ENCODE measurements at places on chromosomes 16 and 17.

GRCh38 chr16:17474037-17474436 lies 3.3 kb upstream of the XYLT1 start:
- DNase-seq, result no peak

DNA sequence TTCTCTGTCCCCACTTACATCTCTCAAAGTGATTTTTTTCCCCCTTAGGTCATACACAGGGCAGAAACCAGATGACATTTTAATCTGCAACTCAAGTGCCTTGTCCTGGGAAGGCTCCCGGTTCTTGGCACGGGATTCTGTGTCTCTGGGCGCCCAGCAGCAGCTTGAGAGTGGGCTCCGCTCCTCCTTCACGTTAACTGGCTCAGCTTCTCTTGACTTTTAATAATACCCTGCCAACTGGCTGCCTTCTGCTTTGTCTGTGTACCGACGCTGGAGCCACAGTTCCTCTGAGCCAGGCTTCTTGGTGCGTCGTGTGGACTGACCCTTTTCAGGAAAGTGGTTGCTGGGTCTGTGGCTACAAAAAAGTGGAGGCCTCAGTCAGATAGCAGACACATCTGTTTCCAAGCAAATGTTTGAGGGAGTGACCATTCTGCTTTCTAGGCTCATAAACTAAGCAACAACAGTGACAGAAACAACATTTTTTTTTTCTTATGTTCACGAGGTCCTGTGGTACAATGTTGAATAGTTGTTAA lies 64.9 kb downstream of the IRF8 start:
- DNase-seq, result no peak

DNA sequence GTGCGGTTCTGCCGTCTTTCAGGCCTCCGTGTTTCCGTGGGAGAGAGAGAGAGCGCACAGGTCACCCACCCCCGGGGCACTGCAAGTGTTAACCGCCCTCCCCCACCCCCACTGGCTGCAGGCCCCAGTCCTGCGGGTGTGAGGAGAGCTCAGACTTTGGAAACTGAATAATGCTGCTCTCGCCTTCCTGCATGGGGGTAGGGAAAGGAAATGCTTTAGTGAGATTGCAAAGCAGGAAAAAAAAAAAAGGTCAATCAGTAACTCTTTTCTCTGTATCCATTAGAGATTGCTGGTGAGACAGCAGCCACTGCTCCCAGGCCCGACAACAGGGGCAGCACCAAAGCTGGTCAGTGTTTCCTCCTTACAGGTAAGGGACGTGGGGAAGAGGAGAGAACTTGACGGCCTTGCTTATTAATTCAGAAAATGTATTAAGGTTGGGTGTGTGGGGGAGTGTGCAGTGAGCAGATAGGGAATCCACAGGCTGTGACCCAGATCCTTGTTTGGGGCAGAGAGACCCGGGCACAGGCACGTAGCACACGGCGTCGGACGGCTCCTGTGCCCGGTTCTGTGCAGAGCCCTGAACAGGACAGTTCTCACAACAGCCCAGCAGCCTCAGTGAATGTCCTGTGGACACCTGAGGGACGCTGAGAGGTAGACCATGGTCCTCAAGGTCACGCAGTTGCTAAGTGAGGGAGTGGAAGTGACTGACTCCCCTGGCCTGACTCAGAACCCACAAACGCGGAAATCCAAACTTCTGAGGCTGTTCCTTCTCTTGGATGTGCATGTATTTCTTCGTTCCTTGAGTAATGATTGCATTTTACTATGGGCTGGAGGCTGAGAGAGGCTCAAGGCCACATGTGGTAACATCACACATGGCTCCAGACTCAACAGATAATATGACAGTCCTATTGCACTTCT lies 156.5 kb downstream of the FOXL1 start:
- DNase-seq, result no peak

- no peak for DNase-seq
Observed at GRCh38 chr16:75062135-75062975, 54.2 kb downstream of the LDHD start.

GRCh38 chr16:88432174-88432573 lies 20.9 kb upstream of the ZFPM1 start:
- no peak for DNase-seq

DNA sequence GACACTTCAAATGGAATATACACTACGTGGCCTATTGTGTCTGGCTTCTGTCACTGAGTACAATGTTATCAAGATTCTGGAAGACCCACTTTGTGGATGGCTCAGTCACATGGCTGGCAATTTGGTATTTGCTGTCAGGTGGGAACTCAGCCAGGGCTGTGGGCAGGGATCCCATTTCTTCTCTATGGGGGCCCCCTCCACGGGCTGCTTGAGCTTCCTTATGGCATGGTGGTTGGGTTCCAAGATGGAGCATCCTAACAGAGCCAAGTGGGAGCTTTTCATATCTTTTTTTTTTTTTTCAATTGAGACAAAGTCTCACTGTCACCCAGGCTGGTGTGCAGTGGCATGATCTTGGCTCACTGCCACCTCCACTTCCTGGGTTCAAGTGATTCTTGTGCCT lies 18.0 kb upstream of the CEP20 start:
- no peak for DNase-seq

DNA sequence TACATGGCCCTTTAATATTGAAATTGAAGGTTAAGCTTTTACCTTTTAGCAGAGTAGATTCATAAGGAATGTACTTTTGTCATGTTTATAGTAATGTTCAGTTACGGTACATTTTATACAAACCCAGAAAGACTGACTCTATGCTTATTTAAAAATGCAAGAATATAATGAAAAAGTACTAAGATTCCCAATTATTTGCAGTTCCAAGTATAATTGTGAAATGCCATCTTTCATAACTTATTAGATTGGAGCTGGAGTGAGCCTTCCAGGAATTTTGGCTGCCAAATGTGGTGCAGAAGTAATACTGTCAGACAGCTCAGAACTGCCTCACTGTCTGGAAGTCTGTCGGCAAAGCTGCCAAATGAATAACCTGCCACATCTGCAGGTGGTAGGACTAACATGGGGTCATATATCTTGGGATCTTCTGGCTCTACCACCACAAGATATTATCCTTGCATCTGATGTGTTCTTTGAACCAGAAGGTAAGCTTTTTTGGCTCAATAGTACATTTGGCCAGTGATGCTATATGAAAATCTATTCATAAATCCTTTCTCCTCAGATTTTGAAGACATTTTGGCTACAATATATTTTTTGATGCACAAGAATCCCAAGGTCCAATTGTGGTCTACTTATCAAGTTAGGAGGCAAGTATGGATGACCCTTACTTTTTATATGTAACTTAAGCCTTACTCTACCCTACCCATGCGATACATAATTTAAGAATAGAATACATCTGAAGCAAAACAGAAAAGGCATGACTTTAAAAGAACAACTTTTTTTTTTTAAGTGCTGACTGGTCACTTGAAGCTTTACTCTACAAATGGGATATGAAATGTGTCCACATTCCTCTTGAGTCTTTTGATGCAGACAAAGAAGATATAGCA lies 4.2 kb downstream of the SRSF2 start:
- no peak for DNase-seq

DNA sequence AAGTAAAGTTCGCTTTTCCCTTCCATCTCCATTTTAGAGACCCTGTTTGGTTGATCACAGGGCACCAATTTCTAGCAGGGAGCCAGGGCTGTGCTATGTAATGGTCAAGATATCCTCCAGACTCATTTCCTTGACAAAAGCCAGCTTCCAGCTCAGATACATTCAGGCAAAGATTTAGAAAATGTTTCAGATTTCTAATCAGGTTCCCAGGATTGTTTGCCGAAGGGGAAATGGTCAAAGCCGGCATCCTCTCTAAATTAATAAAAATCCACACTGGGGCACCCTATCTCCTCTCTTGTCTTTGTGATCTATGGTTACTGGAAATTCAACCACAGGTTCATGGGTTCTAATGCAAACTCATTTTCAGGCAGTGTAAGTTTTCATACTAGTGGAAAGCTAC lies 686.8 kb upstream of the KIF2B start:
- no peak for DNase-seq

DNA sequence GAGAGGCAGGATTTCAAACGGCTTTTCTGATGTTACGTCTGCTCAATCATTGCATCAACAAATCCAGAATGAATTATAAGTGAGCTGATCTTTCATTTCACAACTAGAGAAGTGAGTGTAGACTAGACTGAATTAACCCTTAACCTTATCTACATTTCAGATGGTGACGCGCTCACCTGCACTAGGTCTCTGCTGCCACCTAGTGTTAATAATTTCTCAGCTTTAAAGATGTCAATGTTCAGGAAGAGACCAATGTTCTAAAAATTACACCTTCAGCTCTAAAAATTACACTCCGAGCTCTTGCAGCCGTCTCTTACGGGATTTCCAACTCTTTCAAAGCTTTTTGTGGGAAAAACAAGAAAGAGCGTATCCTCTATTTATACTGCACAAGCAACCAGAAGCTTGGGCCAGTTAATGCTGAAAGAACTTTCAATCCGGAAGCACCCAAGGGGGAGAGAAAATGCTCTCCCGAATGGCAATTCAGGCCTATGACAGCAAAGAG lies 88.2 kb upstream of the FA2H start:
- DNase-seq, result no peak

GRCh38 chr16:89546781-89547180 lies 13.7 kb upstream of the RPL13 start:
- no peak for DNase-seq

DNA sequence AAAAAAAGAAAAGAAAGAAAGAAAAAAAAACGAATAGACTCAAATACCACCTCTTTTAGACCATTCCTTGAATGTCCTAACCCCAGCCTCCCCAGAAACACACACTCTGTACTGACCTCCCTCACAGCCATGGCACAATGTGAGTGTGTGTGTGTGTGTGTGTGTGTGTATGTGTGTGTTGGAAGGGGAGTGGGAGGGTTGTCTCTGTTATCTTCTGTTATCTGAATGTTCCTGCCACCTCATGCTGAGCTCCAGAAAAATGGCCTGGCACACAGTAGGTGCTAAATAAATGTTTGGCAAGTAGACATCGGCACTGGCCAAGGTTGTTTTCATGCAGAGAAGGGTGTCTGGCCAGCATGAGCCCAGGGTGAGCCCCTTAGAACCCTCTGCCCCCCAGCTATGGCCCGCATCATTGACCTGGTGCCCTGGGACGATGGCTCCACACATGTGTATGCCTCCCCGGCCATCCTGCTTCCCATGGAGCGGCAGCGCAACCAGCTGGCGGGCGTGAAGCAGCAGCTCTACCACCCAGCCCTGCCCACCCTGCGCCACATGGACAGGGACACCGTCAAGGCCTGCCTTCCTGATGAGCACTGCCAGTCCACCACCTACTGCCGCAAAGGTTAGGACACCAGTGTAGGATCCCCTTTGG lies 6.6 kb upstream of the CNGB1 start:
- DNase-seq, result no peak

GRCh38 chr16:66175058-66175457 lies 191.4 kb upstream of the CDH5 start:
- no peak for DNase-seq

- no peak for DNase-seq
Observed at GRCh38 chr16:85778873-85779272, 20.5 kb downstream of the EMC8 start.

- DNase-seq, result no peak
Observed at GRCh38 chr17:43766413-43767052, 7.9 kb upstream of the SOST start.

- no peak for DNase-seq
Observed at GRCh38 chr16:67397812-67398545, 4.7 kb upstream of the TPPP3 start.

DNA sequence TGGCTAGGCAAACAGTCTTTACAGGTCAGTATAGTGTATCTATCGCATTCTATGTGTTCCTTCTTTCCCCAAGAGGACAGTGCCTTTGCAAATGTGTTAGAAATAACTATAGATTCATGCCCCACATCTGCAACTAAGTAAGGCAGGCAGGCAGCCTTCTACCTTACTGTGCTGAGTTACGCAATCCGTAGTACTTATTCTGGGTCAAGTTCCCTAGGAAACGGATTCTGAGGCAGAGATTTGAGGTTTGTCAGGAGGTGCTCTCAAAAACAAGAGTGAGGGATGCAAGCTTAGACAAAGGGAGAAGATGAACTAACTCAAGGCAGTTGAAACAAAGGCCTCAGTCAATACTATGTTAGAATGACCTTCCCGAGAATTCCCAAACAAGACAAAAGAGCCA lies 12.7 kb upstream of the ANKFY1 start:
- DNase-seq, result no peak

DNA sequence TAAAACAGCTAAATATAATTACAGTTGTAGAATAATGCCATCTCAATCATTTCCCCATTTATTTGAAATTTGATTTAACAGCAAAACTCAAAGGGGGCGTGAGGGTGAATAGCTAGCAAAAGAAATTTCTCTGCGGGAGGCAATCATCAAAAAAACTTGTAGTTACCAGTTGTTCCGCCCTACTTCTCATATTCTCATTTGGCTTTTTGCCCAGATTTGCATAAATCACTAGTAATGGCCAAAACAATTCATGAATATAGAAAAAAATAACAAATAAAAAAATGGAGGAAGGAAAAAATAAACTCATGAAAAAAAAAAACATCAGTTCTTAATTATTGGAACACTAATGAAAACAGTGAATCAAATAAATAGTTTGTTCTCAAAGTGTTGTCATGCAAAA lies 722.6 kb upstream of the KIF2B start:
- DNase-seq, result no peak

- DNase-seq, result no peak
Observed at GRCh38 chr16:85334718-85335583, 222.7 kb upstream of the CIBAR2 start.

DNA sequence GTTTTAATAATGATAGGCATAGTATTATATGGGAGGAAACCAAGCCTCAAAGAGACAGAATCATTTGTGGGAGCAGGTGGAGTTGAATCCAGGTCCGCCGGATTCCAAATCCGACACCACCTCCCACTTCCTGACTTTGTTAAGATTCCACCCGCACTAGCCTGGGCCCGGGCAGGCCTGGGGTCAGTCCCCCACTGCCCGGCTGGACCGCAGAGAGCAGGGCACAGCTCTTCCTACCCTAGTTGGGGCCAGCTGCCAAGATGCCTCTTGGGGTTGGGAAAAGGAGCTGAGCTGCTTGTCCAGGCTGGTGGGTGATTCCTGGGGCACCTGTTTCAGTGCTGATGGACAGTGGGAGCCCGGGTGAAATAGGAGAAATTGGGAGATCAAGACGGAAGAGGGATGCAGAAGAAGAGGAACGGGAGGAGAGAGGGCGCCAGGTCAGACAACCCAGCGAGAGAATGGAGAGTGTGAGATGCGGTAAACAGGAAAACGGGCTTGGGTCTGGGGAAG lies 53.9 kb downstream of the OR1D5 start:
- DNase-seq, result no peak

DNA sequence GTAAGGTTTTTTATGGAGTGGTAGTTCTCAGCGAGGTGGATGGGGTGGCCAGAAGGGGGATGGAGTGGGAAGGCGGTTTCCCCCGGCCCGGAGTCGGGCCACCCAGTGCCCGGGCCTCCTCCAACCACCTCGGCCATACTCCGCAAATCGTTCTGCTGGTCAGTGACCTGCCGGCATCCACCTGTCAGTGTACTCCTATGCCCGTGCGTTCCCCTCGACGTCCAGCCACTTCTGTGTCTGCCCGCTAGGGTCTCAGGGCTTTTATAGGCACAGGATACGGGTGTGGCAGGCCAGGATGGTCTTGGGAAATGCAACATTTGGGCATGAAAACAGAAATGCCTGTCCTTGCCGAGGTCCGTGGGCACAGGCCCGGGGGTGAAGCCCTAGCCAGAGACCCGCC lies 19.3 kb upstream of the ASGR2 start:
- no peak for DNase-seq

- DNase-seq, result no peak
Observed at GRCh38 chr17:62732125-62732524, 76.0 kb downstream of the MARCHF10 start.
